ENCODE measurements at places on chromosomes 6 and 20.
A peak's percentile ranks its signal among the peaks of the same experiment; 100 is the strongest.

GRCh38 chr20:19998990-19999705, 18.0 kb upstream of the NAA20 start:
- no peak for DNase-seq

DNA sequence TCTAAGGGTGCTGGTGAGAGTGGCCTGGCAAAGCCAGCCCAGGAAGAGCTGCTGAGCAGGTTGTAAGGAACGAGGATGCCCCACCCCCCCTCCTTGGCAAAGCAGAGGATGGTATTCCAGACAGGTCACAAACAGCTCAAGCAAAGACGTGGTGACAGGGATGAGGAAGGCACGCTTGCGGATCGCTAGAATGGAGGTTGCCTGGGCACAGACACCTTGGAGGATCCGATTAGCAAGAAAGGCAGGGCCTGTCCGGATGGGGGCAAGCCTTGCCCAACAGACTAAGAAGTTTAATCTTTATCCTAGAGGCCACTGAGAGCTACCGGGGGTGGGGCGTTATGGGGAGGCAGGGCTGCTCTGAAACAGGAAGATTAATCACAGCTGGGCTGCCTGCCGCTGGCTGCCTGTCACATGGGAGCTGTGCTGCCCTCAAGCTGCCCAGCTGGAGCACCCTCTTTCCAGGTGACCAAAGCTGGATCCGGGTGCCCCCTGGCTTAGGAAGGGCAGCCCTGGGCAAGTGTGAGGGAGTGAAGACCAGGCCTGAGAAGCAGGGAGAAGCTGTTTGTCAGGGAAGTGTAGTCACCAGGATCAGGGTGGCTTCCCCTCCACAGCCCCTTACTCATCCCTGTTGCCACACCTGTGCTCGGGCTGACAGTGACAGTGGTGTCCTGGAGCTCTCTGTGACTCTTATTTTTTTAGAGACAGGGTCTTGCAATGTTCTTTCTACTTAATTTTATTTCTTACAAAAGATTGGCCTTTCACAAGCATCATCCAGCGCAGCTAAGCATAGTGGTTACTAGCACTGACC, 9.1 kb upstream of the MAPK13 start:
- DNase-seq: peak; percentile 62

GRCh38 chr6:63904650-63905248, 269.1 kb downstream of the PHF3 start:
- no peak for DNase-seq

DNA sequence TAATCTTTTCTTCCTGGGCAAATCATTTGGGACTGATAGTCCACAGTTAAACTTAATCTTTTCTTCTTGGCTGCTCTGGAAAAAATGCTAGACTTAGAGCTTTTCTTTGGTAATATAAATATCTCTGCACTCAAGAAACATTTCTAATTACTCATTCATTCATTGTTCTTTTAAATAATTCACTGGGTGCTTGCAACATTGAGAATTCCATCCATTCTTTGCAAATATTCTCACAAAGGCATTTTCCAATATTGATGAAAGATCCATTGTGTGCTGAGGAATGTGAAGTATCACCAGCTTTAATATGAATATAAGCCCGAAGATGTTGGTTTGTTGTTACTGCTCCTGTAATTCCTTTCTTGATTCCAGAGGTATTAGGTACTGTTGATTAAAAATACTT, 38.4 kb downstream of the AKAP7 start:
- no peak for DNase-seq

GRCh38 chr6:122947355-122947754, 48.7 kb upstream of the CLVS2 start:
- DNase-seq: no peak

GRCh38 chr6:42525206-42525605, 38.6 kb upstream of the UBR2 start:
- DNase-seq: no peak

GRCh38 chr6:107132330-107132954, 17.1 kb upstream of the BEND3 start:
- DNase-seq: peak; percentile 30

DNA sequence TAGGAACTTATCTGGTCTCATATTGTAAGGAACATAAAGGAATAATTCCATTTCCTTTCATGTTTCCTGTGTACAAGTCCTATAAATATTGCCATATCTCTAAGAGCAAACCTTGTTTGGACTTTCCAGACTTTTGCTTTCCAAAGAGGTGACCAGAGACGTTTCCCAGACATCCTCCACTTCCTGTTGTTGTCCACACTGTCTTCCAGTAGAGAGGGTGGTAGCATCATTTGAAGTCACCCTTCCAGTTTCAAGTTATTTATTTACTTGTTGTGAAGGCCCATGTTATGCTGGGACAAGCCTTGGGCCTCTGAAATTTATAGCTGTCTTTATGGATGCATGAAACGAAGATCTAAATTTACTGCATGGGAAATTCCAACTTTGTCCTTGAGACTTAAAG, 10.6 kb upstream of the TGM3 start:
- no peak for DNase-seq

DNA sequence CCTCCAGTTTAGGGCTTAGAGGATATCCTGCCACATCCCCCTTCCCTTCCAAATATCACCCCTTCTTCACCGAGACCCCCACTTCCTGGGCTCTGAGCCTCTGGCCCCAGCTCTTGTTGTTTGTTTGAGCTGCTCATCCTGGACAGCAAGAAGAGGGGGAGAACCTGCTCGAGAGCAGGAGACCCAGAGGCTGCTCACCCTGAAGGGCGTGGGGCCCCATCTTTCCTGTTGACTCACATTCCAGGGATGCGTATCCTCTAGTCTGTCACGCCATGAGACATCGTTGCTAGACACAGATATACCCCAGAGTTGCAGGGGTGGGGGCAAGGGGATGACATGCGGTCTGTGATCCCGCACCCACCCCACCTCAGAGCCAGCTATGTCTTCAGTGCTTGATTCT, 5.7 kb upstream of the TNXB start:
- no peak for DNase-seq

GRCh38 chr6:6758915-6759654, 170.6 kb downstream of the LY86 start:
- no peak for DNase-seq

- DNase-seq: no peak
These were observed 13.8 kb downstream of the STX16 start for GRCh38 chr20:58664883-58665282.

DNA sequence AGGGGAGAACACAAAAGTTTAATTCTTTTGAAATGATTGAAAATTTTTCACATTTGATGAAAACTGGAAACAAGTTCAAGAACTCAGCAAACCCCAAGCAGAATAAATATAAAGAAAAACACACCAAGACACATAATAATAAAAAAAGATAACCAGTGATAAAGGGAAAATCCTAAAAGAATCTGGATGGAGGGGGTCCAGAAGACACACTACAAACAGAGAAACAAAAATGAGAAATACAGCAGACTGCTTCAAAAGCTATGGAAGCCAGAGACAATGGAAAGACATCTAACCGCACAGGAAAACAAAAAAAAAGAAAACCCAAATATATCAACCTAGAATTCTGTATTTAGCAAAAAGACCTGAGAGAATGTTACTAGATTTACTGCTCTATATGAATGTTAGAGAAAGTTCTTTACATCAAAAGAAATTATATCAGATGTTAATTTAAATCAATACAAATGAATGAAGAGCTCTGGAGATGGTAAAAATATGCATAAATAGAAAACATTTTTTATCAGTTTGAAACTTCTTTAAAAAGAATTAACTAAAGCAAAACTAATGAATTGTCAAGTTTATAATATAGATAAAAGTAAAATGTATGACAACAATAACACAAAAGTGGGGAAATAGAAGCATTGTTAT, 310.7 kb upstream of the PREP start:
- no peak for DNase-seq

- DNase-seq: no peak
These were observed 273.0 kb downstream of the CDH4 start for GRCh38 chr20:61524951-61525666.
